ENCODE measurements at places on chromosomes 7 and 10. TPM values are rescaled to one million over a fixed set of nuclear protein-coding genes. Genes with fewer than 3 reads are reported as not detected.

- DNase-seq: no peak
These were observed 77.1 kb downstream of the CREM start for GRCh38 chr10:35203745-35204144.

The PTPRN2 gene
- polyA plus RNA-seq: 7.4 TPM

GRCh38 chr10:19290770-19291169, 242.2 kb downstream of the MALRD1 start:
- no peak for DNase-seq

The RTKN2 gene
- polyA plus RNA-seq: 9.5 TPM

DNA sequence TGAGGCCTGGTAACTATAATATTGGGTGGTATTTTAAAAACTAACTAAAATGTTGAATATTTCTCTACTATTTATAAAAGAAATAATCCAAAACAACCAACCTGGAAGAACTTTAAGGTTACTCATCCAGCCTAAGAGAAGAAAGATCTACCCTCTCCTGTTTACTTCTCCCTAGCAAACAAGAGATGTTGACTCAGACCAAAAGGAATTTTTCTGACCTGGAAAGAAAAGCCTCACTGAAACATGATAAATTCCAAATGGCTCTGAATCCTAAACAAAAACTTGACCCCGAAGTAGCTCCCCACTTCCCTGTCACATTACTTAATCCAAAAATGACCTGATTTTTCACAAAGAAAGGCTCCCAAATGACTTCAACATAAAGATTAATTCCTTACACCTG, 101.2 kb downstream of the PARD3 start:
- DNase-seq: no peak

DNA sequence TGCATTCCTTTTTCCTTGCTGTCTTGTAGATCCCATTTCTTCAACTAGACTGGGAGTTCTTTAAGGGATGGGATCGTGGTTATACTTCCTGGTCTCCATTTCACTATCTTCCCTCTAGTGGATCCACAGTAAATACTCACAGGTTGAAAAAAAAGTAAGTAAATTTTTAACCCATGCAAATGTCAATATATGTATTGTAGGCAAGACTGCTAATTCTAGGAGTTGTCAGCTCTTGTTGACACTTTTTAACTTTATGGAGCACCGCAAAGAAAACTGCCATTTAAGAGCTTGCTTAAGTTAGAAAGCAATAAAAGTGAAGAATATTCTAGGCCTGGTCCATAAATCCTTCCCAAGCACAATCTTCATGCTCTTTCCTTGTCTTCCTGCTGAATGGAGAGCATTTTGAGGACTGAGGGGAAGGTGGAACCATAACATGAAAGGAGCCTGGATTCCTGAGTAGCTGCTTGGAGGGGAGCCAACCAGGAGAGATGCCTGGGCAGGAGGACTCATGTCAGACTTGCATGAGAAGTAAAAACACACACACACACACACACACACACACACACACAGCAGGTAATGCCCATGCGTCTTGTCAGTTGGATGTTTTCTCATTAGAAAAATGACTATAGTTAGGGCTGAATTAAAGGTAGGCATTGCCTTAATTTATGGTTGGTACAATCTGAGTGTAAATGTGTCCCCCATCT, 32.2 kb downstream of the VWA2 start:
- no peak for DNase-seq

DNA sequence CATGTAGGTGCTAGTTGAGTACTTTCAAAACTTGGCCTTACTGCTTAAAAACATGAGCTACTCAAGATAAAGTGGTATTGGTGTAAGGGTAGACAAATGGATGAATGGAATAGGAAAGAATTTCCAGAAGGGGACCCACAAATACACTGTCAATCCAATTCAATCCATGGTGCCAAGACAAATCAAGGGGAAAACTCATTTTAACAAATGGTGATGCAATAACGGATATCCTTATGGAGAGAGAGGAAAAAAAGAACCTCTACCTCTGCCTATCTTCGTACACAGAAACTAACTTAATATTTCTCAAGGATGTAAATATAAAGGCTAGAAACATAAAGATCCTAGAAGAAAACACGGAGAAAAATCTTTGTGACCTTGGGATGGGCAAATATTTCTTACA, 123.8 kb upstream of the RSU1 start:
- DNase-seq: no peak

The NPS gene
- polyA plus RNA-seq: not detected

Measured in left lung (tissue), 14 donors.